GM12878 (cell line): ENCODE measurements at places on chromosomes 1 and 21. TPM values are rescaled to one million over a fixed set of nuclear protein-coding genes. Genes with fewer than 3 reads are reported as not detected.
A peak's percentile ranks its signal among the peaks of the same experiment; 100 is the strongest.

DNA sequence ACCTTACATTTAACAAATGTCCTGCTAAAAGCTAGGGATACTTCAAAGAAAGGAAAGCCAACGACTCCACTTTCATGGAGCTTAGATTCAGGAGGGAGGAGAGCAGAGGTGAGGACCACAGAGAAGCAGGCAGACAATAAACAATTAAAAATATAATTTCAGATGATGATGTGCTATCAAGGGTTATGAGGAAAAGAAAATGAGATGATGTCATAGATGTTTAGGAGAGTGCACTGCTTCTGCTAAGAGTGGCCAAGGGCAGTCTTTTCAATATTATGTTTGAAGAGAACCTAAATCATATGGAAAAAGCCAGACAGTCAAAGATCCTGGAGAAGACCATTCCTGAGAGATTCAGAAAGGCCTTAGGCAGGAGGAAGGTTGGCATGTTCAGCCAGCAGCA lies 66.6 kb upstream of the HOOK1 start:
- no peaks in the 10 kb centered on the region for H3K27me3 ChIP-seq
- H3K27ac ChIP-seq, result no peak overlapping the region
- H3K4me3 ChIP-seq, result no peak overlapping the region
- H3K4me1 ChIP-seq, result peaks cover 17% of the 10 kb centered on the region
- no peak for DNase-seq

GRCh38 chr1:178494569-178494971 lies 2.2 kb downstream of the CLEC20A start:
- H3K36me3 ChIP-seq, result no peaks in the 10 kb centered on the region
- no peak for DNase-seq
- no peaks in the 10 kb centered on the region for H3K27me3 ChIP-seq
- no peaks in the 10 kb centered on the region for H3K4me1 ChIP-seq
- no peak overlapping the region for H3K4me3 ChIP-seq

DNA sequence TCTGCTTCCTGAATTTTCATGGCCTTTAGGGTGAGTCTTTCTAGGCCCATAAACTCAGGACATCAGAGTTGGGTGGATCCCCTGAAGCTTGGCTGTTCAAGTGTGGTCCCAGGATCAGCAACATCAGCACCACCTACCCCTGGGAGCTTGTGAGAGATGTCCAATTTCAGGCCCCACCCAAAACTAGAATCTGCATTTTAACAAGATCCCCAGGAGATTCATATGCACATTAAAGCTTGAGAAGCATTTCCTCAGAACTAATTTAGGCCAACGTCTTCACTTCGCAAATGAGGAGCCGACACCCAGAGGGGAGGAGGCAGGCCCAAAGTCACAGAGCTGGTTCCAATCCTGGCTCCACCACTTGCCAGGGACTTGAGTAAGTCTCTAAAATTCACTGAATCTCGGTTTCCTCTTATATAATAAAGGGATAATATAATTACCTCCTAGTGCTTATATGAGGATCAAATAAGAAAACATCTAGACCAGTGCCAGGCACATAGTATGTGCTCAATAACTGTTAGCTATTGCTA lies 10.3 kb upstream of the PHLDA3 start:
- no peaks in the 10 kb centered on the region for H3K27me3 ChIP-seq
- peaks cover 54% of the 10 kb centered on the region for H3K4me1 ChIP-seq
- no peak for DNase-seq
- H3K36me3 ChIP-seq, result peaks cover 3% of the 10 kb centered on the region
- no peak overlapping the region for H3K27ac ChIP-seq

DNA sequence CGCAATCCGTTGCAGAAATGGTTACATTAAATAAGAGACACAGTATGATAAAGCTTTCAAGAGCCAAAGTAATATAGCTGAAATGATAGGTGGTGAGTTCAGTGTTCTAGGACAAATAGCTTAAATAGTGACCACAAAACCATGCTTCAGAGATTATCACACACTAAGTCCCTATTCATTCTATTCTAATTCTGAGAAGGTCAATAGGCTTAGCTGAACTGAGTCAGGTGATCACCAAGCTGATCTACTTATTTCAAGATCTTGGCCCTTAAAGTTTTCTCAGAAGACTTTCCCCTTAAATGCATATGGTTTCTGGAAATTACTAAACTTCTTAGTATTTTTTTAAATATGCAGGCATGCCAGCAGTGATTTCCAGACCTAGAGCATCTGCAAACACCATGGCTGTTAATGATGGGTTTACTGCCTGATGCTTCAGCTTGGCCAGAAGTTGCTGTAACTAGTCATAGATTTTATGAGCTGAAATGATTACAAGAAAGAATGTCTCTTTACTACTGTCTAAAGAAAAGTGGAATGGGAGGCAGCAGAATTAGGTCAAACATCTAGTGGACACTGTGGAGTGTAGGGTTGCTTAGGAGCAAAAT lies 242.9 kb downstream of the ST6GALNAC3 start:
- no peak overlapping the region for H3K27ac ChIP-seq
- H3K4me1 ChIP-seq, result no peaks in the 10 kb centered on the region
- H3K27me3 ChIP-seq, result no peaks in the 10 kb centered on the region; the same call in 1 of the 2 replicates
- H3K36me3 ChIP-seq, result no peaks in the 10 kb centered on the region
- H3K4me3 ChIP-seq, result no peak overlapping the region
- DNase-seq, result no peak

DNA sequence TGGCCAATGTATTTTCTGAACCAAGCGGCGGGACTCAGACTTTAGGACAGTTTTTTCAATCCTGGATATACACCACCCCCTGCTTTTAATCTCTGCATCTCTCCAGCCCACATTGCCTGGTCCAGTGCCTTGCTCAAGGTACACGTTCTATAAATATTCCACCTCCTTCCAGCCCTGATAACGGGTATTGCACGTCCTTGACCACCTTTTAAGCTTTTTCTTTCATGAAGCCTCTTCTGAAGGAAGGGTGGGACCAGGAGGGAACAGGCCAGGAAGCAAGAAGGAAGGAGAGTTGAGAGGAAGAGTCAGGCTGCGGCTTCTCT lies 3.4 kb downstream of the S100A16 start:
- no peaks in the 10 kb centered on the region for H3K27me3 ChIP-seq
- H3K36me3 ChIP-seq, result no peaks in the 10 kb centered on the region
- DNase-seq, result no peak
- H3K4me3 ChIP-seq, result no peak overlapping the region
- H3K4me1 ChIP-seq, result no peaks in the 10 kb centered on the region

- H3K4me3 ChIP-seq, result no peak overlapping the region
- H3K36me3 ChIP-seq, result no peaks in the 10 kb centered on the region
- DNase-seq, result peak; percentile 76
- H3K27ac ChIP-seq, result peak overlapping the region; percentile 45
Observed at GRCh38 chr1:169044296-169044695, 62.2 kb upstream of the ATP1B1 start.

GRCh38 chr1:225666495-225666894 lies 13.6 kb upstream of the ENAH start:
- no peak overlapping the region for H3K27ac ChIP-seq
- H3K36me3 ChIP-seq, result no peaks in the 10 kb centered on the region
- no peaks in the 10 kb centered on the region for H3K27me3 ChIP-seq
- no peak for DNase-seq
- H3K4me3 ChIP-seq, result no peak overlapping the region
- H3K4me1 ChIP-seq, result no peaks in the 10 kb centered on the region

DNA sequence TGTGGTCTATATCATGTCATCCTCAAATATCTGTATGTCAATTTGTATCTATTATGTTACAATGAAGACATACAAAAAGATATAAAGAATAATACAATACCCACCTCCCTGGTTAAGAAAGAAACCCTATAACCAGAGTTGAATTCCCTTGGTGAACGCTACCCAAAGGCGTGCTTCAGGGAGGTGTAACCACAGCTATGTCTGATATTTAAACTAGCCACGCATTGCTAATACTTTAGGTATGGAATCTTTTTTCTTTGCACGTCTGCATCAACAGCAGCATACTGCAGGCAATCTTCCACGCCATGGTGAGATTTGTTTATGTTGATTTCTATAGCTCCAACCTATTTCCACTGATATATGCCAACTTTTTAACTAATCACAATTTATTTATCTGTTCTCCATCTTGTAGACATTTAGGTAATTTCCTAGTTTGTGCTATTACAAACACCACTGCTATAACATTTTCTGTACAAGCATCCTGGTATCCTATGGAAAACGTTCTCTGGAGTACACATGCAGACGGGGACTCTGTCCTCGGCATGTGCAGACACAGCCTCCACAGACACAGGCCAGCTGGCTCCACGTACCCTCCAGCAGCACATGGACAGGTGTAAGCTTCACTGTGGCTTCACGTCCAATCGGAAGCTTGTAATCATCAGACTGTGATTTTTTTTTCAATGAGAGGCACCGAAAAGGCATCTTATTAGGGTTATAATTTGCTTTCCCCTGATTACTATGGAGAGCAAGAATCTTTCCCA lies 58.5 kb downstream of the HSF2BP start:
- H3K27me3 ChIP-seq, result no peaks in the 10 kb centered on the region
- no peaks in the 10 kb centered on the region for H3K4me1 ChIP-seq
- H3K4me3 ChIP-seq, result no peak overlapping the region
- no peak overlapping the region for H3K27ac ChIP-seq

DNA sequence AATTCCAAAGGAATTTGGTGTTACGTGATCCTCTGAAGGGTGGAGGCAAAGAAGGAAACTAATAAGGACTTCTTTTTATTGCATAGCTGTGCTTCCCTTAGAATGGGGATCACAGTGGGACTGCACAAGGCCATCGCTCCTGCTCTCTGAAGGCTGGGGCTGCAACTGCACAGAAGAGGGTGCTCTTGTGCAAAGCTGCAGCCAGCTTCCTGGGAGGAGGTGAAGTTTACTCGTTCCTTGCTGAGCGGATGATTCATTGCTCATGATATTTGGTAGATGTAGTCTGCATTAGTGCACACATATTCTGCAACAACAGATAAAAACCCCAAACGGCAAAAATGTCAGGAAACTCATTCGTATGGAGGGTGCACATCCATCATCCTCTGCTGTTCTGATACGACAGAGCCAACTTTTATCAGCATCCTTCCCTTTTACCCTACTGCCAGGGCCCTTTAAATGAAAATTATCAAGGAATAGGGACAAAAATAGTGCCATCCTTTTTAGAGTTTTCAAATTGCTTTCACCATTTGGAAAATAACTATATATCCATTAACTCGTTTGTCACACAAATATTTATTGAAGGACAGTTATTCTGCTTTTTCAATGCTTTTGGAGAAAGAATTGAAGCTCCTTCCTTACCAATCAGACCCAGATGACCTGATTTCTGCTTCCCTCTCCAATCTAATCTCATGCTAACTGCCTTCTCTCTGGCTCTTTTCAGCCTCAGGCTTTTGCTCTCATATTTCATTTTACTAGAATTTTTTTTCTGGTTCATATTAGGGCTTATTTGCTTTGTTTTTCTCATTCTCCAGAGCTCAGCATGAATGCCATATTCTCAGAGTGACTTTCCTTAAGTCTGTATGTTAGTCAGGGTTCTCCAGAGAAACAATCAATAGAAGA lies 263.6 kb downstream of the DUSP10 start:
- no peaks in the 10 kb centered on the region for H3K36me3 ChIP-seq
- peak; percentile 36 for DNase-seq
- no peak overlapping the region for H3K27ac ChIP-seq
- H3K27me3 ChIP-seq, result no peaks in the 10 kb centered on the region
- no peak overlapping the region for H3K4me3 ChIP-seq
- H3K4me1 ChIP-seq, result no peaks in the 10 kb centered on the region

DNA sequence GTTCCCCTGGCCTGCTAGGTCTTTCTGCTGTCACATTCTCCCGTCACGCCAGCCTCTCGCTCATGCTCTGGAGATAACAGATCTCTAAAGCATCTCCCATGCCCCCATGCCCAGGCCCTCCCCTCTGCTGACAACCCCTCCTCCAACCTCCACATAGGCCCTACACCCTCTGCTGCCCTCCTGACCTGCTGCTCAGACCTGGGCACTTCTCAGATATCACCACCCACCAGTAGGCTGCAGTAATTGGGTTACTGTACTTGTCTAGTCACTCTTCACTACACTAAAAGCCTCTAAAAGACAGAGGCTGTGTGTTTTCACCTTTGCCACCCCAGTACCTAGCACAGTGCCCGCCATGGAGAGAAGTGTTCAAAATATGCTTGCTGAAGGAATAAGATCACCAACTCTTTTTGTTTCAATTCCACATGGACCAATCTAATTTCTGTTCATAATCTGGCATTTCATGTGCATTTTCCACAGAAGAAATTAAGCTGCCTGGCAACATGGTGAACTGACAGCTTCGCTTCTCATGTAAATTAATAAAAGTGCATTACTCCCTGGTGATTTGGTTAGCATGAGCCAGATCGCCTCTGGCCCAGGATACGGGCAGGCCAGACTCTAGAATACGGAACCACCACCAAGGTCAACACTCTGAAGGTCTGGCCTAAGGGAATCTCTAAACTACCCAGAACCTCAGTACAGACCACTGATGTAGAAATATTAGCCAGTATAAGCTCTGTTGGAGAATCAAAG lies 20.7 kb downstream of the LBR start:
- H3K4me3 ChIP-seq, result no peak overlapping the region
- H3K27me3 ChIP-seq, result no peaks in the 10 kb centered on the region
- DNase-seq, result no peak
- no peak overlapping the region for H3K27ac ChIP-seq
- H3K4me1 ChIP-seq, result no peaks in the 10 kb centered on the region
- H3K36me3 ChIP-seq, result peaks cover 17% of the 10 kb centered on the region

DNA sequence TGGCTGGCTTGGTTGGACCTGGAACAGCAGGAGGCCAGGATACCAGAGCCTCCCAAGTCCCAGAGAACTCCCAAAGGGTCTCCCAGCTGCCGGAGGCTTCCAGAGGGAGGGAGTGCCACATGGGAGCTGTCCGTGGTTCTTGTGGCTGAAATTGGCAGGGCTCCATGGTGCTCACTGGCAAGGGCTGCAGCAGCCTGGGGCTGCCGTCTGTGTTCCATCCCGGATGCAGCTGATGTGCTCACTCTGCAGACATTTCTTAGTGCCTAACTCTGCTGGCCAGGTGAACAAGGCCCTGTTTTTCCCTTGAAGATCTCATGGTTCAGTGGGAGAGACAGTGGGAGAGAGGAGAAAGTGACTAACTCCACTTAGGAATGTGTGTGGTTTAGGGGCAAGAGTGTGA lies 261.1 kb downstream of the CAMTA1 start:
- DNase-seq, result no peak
- no peaks in the 10 kb centered on the region for H3K4me1 ChIP-seq
- no peak overlapping the region for H3K27ac ChIP-seq
- H3K4me3 ChIP-seq, result no peak overlapping the region
- H3K27me3 ChIP-seq, result no peaks in the 10 kb centered on the region

The SLAMF8 gene
- total RNA-seq, result 0.08 TPM in 1 of 2 replicates, not detected in the other

The CDC42BPA gene
- 0.19 and 0.23 TPM in 2 replicates for total RNA-seq

The TNFRSF4 gene
- 6.1 and 6.5 TPM in 2 replicates for total RNA-seq
